ENCODE measurements at places on chromosomes 3 and 15.

GRCh38 chr3:111616417-111617105 lies 21.4 kb upstream of the ZBED2 start:
- no peak for DNase-seq

GRCh38 chr3:27792869-27793268 lies 70.7 kb upstream of the EOMES start:
- no peak for DNase-seq

DNA sequence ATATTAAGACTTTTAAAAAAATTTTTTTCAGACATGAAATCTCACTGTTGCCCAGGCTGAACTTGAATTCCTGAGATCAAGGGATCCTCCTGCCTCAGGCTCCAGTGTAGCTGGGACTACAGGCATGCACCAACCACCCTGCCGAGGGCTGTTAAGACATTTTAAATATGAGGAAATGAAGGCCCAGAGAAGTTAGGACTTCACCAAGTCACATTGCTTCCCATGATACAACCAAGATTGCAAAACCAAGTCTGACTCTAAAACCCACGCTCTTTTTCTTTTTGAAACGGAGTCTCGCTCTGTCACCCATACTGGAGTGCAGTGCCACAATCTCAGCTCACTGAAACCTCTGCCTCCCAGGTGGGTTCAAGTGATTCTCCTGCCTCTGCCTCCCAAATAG lies 28.0 kb downstream of the PTPN9 start:
- DNase-seq, result no peak

DNA sequence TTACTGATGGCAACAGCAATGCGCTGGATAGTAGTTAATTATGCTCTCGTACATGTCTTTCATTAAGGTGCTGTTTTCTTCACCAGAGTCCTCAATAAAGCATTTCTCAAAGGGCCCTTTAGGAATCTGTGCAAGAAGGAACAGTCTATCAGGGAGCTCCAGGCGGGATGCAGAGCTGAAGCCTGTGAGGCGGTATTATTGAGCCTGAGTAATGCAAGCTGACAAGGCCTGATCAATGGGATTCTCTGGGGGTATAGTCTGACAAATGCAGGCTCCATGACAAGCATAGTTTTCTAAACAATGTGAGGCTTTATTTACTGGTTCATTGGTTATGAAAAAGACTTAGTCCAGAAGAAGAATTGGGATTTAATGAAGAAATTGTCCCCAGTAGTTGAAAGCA lies 530.9 kb upstream of the CBLB start:
- DNase-seq, result no peak

DNA sequence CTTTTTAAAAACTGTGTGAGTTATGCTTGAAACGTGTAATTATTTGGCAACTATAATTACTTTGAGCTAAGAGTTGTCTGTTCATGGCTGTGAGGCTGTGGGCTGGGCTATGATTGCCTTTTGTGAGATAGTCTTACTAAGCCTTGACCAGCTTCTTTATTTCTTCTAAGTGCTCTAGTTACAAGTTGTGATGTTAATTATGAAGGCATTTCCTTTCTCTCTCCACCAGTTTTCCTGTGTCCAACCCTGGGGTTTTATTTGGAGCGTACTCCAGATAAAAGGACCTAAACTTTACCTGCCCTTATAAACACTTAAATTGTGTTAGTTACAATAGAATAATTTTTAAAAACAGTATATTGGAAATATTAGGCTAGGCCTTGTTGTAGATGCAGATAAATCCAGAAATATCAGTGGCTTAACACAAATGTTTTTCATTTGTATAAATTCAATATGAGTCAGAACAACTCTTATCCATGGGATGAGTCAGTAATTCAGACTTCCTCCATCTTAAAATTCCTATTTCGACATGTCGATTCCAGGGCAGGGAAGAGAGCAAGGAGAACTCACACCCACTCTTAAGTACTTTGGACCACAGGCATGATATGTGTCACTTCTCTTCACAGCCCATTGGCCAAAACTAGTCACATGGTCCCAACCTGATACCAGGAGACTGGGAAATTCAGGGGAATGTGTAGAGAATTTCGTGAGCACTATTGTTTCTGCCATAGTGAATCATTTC lies 17.0 kb downstream of the TMEM62 start:
- DNase-seq, result no peak

DNA sequence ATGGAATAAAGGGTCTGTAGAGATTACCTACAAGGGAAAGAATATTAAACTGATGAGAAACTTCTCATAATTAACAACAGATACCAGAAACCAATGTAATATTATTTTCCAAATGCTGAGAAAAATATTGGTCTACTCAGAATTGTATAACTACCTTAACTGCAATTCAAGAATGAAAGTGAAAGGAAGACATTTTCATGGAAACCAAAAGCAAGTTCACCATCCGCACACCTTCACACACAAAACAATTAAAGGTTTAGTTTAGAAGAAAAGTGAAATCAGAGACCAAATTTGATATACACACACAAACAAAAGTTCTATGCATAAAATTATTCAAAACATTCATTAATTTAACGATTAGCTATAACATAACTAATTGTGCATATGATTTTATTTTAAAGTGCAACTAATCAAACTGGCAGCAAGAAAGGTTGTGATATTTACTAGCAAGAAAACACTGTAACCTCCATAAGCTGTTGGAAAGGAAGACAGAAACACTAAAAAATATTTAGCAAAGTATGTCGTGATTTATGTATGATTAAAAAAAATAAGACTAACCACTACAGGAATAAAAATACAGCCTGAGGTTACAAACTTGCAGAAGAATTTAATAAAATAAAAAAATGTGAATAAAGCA lies 395.5 kb downstream of the FGF12 start:
- no peak for DNase-seq

DNA sequence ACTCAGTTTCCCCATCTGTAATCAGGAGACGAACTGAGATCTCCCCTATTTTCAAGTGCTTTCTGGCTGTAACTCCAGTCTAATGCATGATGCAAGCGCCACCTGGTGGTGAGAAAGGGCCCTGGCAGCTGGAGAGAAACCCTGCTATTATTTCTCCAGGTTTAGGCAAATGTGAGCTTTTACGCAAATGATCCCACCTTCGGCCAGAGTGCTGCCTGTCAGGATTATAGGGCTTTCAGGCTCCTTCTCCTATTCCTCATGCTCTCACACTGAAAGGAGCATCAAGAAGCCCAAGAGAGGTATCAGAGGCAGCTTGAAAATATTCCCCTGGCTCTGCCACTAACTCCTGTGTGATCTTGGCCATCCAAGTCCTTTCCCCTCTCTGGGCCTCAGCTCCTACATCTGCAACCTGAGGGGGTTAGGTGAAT lies 93.9 kb upstream of the RASGRF1 start:
- DNase-seq, result no peak

DNA sequence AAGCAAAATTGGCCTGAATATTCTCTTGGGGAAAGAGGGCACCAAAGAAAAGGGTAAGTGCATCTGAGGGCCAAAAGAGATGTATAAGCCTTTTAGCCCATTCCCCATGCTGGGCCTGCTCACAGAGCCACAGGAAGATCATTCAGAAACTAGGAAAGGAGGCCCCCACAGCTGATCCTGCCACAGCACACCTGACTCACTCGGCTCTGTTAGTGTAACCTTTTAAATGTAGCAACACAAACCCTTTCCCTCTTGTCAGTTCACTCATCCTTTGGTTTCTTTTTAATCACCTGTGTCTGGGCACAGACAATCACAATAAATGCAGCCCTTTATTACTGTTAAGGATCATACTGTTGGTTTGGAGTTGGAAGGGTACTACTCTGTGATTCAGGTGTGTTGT lies 69.9 kb downstream of the PDCD6IP start:
- no peak for DNase-seq

DNA sequence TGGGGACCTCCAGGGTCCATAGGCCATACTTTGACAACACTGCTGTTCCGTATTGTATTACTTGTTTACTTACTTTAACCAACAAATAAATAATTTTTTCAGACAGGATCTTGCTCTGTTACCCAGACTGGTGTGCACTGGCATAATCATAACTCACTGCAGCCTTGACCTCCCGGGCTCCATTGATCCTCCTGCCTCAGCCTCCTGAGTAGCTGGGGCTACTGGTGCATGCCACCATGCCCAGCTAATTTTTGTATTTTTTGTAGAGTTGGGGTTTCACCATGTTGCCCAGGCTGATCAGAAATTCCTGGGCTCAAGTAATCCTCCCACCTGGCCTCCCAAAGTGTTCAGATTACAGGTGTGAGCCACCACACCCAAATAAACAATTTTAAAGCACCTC lies 64.9 kb upstream of the C15orf39 start:
- no peak for DNase-seq

GRCh38 chr3:128054367-128054766 lies 2.1 kb downstream of the SEC61A1 start:
- DNase-seq, result no peak

DNA sequence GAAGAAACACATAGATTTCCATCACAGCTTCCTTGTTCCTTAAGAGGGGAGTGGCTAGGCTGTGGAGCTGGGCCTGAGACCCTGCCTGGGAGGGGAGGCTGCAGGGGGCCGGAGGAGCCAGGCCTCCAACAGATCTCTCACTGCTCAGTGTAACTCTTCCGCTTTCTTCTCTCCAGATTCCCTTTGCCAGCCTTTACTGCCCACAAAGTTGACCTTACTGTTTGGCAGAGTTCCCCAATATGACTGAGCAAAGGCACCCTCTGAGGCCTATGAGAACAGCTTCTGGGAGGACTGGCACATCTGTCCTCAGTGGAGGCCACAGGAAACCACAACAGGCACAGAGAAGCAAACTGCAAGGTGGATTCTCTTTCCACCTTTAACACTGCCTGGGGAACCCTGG lies 38.1 kb downstream of the SLCO2A1 start:
- no peak for DNase-seq

- no peak for DNase-seq
These were observed 37.4 kb downstream of the CHST14 start for GRCh38 chr15:40508216-40508615.

GRCh38 chr15:84898761-84899160 lies 14.3 kb downstream of the SLC28A1 start:
- DNase-seq, result no peak

DNA sequence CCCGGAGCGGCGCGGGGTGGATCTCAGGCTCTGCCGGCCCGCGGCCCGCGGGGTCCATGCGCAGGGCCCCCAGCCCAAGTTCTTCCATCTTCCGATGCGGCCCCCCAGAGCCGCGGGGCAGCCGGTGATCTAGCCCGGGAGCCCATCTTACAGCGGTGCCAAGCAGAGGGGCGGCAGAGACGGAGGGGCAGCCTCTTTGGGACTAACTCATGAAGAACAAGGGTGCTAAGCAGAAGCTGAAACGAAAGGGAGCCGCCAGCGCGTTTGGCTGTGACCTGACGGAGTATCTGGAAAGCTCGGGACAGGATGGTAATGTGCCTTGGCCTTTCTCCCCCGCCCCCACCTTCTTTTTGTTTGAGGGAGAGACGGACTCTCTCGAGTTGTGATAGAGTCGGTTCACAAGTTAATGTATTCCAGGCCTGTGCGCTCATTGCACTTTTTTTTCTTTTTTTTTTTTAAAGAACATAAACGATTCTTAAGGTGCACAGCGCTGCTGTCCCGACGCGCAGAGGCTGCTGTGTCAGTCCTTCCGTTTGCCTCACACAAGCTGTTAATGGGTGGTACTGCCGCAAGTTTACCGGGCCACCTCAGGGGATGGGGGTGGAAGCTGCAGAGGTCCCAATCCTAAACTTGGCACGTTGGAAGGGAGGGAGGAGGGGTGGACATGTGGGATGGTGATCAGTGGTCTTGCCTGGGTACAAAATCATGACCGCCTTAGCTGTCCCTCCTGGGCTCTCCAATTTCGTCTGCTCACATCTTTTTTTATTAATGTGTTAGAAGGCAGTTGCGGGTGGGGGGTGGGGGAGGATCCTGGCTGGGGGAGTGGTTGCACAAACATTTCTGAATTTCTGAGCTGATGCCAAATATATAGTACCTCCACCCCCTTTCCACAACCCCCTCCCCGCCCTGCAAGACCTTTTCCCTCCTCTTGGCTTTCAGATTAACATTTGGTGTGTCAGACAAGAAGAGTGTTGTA lies 801 bp downstream of the ARHGAP31 start:
- DNase-seq, result no peak

DNA sequence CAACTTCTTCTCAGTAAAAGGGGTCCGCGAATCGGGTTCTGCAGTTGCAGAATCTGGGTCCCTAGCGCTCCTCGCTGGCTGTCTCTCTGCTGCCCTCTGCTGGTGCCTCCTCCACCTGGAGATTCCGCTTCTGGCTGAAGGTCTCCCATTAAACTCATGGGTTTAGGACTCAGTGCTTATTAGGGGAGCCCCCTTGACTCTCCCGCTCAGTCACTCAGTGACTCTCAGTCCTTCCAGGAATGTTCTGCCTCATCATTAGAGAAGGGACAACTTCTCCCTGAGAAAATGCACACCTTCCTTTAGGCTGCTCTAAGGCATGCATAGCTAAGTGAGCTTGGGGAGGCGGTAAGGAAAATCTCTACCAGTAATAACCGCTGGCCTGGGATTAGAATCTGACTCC lies 7.1 kb downstream of the CPN2 start:
- no peak for DNase-seq

DNA sequence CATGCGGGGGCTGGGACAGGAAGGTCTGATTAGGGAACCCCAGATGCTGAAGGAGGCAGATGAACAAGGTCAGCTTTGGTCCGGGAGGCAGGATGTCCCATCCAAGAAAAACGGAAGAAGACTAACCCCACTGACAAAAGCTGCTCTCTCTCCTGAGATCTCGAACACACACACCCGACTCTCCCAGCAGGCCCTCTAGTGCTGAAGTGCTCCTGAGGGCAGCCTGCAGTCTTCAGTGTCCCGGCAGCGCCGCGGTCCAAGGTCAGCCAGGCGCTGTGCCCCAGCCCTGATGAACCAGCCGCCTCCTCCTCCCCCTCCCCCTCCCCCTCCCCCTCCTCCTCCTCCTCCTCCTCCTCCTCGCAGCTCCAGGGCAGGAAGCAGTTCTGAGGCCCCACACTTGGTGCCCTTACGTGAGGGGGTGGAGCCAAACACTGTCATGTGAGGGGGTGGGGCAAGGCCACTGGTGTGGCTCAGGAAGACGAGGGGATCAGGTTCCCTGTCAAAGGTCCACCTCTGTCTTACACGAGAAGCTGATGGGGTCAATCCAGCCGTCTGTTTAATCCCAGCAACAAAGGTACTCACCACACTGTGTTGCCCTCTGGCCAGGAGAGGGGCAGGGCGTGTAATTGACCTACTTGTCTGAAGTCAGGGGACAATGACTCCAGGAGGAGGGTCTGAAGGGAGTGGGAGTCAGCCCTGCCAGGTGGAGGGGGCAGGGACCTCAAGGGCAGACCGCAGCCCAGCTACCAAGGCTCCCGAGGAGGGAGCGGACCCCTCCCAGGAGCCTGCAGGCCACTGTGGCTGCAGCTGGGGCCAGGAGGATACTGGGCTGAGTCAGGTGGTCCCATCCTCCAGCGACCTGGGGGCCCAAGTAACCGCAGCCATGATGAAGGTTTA lies 34.3 kb downstream of the PRR23E start:
- DNase-seq, result no peak

GRCh38 chr3:131221731-131222130 lies 159.8 kb upstream of the NUDT16 start:
- DNase-seq, result no peak

GRCh38 chr15:80949756-80950155 lies 39.9 kb downstream of the MESD start:
- DNase-seq, result no peak

DNA sequence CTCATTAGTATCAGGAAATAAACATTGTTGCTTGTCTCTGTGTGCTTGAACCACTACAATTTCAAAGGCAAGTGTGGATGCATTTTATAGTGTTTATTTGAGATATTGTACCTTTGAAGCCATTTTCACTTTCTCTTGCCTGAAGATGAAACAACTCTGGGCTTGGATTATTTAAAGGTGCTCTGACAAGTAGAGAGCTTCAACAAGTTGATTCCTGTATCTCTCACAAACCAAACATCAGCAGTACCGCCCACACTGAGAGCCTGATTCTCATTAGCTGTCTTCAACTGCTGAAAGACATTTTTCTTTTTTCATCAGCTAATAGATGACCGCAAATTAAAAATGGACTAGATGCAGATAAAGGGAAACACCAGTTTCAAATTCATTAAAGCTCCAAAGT lies 806 bp upstream of the CERS3 start:
- DNase-seq, result no peak
